Activated CD4-positive, alpha-beta T cell treated with anti-CD3 and anti-CD28 coated beads for 48 hours (primary cell): ENCODE measurements at places on chromosomes 4 and X.

DNA sequence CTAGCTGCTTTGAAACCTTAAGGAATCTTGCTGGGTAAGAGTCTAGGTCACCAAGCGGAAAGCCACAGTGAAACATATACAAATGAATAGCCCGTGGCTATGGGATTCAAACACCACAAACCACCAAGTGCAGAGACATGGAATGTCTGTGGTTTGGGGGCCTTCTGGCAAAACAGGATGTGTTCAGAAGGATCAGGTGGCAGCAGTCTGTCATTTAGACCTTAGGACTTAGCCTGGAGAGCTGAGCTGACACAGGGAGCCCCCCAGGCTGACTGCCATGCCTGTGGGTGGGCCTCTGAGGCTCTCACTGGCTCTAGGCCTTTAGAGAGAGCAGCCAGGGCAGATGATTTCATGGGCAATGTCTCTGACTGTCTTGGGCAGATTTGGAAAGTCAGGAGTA, 225.6 kb downstream of the FBXW7 start:
- DNase-seq, result no peak

DNA sequence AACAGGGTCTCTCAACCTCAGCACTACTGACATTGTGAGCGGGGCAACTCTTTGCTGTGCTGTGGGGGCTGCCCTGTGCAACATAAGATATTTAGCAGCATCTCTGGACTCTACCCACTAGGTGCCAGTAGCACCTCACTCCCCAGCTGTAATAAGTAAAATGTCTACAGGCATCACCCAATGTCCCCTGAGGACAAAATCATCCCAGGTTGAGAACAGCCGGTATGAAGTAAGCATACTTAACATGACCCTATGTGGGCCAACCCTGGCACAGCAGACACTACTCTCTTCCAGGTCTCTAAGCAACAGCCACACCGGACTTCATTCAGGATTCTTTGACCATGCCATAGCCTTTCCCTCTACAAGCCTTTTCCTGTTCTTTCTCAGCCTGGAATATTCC, 10.5 kb upstream of the MGST2 start:
- peak; percentile 33 for DNase-seq

DNA sequence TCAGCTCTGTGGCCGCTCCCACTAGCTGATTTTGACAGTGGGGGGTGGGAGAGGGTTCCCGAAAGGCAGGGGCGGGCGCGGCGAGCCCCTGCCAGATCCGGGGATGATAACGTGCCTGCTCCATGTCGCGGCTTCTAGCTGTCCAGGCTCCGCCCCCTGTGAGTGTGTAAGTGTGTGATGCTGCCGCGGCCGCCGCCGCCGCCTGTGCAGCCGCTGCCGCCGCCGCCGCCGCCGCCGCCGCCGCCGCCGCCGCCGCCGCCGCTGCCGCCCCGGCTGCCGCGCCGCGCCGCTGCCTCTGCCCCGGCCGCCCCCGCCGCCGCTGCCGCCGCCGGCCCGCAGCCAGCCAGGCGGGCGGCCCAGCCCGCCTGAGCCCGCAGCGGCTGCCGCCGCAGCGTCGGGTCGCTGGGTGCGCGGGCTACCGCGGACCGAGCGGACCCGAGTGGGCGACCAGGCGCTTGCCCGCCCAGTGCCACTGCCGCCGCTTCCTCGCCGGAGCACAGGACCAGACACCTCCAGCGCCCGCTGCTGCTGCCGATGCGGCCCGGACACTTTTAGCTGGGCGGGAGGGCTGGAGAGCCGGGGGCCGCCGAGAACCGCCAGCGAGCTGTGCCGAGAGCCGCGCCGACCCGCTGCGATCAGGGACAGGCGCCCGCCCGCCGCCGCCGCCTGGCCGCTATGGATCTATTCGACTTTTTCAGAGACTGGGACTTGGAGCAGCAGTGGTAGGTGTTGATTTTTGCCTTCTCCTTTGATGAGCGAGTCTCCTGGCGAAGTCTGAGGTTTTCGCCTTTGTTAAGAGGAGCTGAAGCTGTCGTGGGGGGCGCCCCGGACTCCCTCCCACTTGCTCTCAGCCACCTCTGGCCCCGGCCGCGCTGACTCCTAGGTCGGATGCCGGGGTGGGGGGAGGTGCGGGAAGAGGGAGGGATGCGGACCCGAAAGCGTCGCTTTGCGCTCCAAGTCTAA, at the start of gene AFF2:
Gene AFF2, plus strand, starts transcription at position 195 of the 963 bp plus-strand sequence. Its CDS starts 481 bp downstream, at position 676.
- DNase-seq, result peak; percentile 63

DNA sequence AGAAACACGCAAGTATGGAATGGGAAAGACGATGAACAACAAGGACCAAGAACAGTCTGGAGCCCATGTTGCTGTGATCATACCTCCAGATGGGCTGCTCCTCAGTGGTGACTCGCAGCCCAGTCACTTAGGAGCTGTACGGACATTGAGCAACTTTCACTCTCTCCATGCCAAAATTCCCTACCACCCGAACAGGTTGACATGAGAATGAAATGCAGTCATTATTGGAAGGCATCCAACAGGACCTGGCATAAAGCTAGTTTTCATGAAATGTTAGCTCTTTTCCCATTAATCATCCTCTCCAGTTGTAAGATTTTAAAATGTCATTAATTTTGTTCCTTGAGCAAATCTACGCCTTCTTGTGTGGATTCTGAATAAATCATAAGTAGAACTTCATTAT, 82.7 kb upstream of the GPM6B start:
- DNase-seq, result no peak

- no peak for DNase-seq
These were observed 26.3 kb upstream of the ARMCX2 start for GRCh38 chrX:101685923-101686322.

- no peak for DNase-seq
These were observed 135.3 kb upstream of the VCX2 start for GRCh38 chrX:8306291-8306925.

DNA sequence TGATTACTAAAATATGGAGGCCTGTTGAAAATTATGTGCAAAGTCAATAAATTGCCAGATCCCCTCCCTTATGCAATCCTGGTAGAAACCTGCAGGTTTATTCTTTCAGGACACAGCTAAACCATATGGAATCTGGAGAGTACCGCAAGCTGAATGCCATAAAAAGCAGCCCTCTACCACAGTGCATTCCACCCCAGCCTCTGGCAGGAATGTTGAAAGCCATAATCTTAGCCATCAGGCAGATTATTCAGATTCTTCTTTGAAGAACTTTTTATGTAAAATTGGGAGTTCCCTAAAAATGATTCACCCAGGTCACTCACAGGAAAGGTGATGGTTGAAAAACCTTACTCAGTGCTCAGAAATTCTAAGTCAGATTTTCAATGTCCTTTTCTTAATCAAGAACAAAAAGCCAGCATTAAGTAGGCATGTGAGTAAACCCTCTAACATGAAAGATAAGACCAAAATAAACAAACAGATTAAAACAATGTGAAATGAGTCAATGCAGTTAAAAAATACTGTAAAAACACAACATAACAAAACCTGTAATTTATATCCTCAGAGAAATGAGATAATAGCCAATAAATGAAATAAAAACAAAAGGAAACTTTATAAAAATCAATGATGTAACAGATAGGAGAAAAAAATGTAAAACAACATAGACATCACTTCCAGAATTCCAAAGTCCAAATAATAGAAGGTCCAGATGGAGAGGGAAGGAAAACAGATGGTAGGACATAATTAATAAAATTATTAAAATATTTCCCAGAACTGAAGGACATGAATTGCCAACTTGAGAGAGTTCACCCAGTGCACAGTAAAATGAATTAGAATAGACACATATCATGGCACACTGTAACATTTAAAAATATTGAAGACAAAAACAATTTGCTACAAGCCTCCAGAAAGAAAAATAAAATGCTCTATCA, 226.9 kb downstream of the FSTL5 start:
- DNase-seq, result no peak

DNA sequence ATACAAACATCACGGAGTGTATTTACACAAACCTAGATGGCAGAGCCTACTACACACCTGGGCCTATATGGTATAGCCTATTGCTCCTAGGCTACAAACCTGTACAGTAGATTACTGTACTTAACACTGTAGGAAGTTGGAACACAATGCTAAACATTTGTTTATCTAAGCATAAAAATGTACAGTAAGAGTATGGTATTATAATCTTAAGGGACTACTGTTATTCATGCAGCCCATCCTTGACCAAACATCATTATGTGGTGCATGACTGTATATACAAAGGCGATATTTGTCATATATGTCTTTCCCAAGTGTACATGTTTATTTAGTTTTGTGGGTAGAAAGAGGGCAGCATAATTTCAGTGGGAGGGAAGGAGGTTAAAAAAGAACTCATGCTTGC, 177.7 kb upstream of the FSTL5 start:
- DNase-seq, result no peak

DNA sequence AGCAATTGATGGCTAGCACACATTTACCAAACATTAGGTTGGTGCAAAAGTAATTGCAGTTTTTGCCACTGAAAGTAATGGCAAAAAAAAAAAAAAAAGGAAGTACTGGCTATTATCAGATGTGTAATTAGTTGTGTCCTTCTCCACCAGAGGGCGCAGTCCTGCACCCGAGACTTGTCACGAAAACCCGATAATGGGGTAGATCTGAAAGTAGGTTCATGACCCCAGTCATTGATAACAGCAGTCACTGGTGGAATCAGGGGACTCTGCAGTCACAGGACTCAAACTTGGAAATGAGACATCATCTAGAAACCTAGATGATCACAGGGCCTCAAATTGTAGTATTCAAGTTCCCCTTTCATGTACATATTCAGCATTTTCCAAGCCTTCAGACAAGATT, 13.1 kb upstream of the ACOT9 start:
- DNase-seq, result peak; percentile 67

GRCh38 chr4:147981305-147981704, 249.4 kb downstream of the ARHGAP10 start:
- no peak for DNase-seq

DNA sequence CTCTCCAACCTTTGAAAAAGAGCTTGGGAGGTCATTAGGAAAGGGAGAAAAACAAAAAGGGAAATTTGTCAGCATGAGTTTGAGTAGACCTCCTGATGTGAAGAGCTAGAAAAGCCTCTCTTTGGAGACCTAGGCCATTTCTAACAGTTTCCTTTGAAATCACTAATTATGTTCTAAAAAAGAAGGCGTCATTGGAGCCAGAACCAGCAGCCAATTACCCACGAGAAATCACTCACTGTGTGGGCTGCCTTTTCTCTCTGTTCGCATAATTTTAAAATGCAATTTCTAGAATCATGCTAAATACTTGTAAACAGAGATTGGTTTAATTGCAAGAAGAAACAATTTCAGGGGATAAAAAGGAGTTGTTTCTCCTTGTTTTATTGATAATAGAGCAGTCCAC, 246.3 kb upstream of the GATB start:
- DNase-seq, result no peak

DNA sequence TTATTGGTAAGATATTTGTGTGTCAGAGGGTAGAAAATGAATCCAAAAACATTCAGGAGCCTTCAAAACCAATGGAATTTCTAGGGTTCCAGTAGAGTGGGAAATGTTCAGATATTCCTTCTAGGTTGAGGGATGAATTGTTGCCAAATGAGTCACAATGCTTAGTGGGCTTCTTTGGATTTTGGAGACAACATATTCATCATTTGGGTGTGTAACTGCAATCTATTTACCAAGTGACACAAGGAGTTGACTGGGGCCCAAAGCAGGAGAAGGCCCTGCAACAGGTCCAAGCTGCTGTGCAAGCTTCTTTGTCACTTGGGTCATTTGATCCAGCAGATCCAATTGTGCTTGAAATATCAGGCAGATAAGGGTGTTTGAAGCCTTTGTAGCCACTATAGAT, 551.5 kb upstream of the PITX2 start:
- DNase-seq, result no peak

- no peak for DNase-seq
These were observed 103.0 kb upstream of the MAML3 start for GRCh38 chr4:140256941-140257340.

GRCh38 chr4:140195806-140196205, 41.8 kb upstream of the MAML3 start:
- DNase-seq, result no peak
